Stimulated activated CD4-positive, alpha-beta T cell treated with anti-CD3 and anti-CD28 coated beads, Interleukin-2, amount 100 ng/mL, for 4 hours (primary cell): ENCODE measurements at places on chromosomes 6 and 20.

GRCh38 chr20:24913076-24913628, 35.9 kb upstream of the CST7 start:
- DNase-seq = no peak

DNA sequence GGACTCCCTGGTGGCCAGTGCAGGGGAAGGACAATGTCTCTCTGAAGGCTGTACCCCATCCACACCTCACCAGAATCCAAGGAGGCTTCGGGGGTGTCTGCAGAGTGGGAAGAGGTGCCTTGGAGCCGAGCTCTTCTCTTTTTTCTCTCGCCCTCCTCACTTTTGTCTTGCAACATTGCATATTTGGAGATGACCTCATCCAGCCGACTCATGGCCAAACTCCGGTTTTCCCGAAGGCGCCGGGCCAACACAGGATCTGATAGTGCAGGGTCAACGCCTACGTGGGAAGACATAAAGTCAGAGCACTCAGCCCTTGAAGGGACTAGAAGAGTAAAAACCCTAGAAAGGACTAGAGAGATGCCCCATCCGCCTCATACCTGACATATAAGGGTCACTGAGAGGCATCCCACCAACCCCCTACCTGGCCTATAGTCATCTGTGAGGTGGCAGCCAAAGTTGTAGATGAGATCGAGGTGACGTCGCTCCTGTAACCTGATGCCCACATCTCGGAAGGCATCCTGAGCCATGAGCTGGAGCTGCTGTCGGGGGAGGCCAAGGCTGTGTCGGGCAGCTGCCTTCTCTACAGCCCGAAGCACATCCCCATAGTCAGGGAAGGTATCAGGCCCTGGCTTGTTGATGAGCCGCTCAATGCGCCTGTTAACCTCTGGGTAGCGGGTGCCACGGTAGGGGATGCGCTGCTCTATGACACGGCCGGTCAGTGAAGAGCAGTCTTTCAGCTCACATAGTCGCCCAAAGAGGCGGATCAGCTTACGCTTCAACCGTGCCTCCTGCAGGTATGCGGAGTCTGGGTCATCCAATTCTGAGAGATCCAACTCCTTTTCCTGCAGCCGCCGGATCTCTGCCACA, 3.0 kb upstream of the ZBTB22 start:
- DNase-seq = no peak

GRCh38 chr20:23434521-23435313, 4.8 kb upstream of the CSTL1 start:
- DNase-seq = no peak

GRCh38 chr20:1327827-1328679, 886 bp downstream of the SDCBP2 start:
- DNase-seq = no peak

DNA sequence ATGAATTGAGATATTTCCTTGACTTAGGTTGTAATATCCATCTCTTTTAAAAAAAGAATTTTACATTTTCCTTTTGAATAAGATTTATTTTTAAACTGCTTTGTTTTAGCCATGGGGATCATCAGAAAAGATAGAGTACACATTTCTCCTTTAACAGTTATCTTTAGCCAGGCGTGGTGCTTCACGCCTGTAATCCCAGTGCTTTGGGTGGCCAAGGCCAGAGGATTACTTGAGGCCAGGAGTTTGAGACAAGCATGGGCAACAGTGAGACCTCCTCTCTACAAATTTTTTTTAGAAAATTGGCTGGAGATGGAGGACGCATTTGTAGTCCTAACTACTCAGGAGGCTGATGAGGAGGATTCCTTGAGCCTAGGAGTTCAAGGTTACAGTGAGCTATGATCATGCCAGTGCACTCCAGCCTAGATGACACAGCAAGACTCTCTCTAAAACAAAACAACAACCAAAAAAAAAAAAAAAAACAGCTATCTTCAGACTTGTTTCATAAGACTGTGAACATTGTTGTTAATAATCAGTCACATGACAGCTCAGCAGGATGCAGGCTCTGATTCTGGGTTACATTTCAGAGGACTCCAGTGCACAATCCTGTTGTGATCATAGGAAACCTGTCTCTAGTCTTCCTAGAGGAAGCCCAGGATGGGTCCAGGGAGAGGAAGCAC, 2.0 kb upstream of the SLC17A3 start:
- DNase-seq = no peak

- no peak for DNase-seq
Observed at GRCh38 chr6:53239526-53239925, 90.9 kb upstream of the GCM1 start.

GRCh38 chr20:30595698-30596097, 661.8 kb upstream of the DEFB115 start:
- DNase-seq = no peak

GRCh38 chr6:42942444-42942843, 13.2 kb downstream of the CNPY3 start:
- no peak for DNase-seq

DNA sequence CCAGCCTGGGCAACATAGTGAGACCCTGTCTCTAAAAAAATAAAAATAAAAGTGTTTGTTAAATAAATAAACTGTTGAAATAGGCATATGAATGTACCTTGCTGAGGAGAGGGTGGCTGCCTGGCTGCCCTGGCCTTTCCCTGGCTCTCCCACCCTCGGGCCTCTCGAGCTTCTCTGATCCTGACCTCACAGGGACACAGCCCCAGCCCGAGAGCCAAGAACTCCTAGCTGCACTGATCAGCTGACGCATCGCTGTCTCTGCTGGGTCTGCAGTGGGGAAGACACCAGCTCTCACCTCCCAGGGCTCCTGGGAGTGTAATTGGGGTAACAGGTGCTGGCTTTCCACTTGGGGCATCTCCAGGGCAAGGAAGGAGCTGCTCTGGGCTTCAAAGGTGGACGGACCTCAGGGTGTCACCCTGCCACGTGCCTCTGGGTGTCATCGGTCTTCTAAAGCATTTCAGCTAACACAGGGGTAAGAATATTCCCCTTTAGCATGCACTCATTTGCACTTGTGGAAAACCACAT, 6.9 kb downstream of the TCF15 start:
- DNase-seq = no peak

- DNase-seq = no peak
Observed at GRCh38 chr20:39082622-39083398, 120.7 kb downstream of the DHX35 start.

GRCh38 chr6:35148167-35148741, 7.1 kb upstream of the TCP11 start:
- no peak for DNase-seq

DNA sequence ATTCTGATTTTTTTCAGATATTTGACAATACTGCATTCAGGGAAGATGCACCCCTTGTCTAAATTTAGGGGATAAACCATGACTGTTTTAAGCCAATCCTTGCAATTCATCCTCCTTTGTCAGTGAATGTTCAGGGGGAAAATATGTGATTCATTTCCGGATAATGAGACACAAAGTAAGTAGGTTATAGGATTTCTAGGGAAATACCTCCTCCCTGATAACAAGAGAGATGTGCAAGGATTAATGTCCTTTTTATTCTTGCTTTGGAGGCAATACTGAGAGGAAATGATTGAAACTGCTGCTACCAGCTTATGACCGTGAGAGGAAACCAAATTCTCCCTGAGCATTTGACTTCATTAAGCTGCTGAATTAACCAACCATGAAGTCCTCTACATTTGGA, 161.3 kb upstream of the EYA4 start:
- DNase-seq = no peak

- DNase-seq = no peak
Observed at GRCh38 chr6:80696268-80696667, 589.8 kb downstream of the BCKDHB start.

GRCh38 chr20:57943950-57944349, 234.1 kb upstream of the PMEPA1 start:
- no peak for DNase-seq

DNA sequence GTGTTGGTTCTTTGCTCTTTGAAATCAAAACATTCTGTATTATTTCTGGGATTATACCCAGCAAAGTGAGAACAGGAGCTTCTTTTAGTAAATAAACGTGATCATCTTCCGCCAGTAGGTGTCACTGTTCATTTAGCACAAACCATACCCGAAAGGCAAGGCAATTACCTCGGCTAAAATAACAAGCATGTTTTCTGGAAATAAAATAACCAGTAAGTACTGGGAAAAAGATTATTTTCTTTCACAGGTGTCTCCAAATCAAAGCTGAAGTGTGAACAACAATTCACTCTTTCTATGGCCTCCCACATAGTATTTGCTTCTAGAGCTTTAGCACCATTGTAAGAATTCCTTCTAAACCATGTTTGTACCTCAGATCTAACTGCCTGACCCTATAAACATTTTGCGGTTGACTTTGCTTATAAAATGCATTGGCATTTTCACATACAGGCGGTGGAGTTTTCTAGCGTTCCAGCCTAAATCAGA, 144.6 kb upstream of the AGPAT4 start:
- DNase-seq = no peak

- no peak for DNase-seq
Observed at GRCh38 chr6:34234667-34235306, 1.9 kb upstream of the HMGA1 start.

- no peak for DNase-seq
Observed at GRCh38 chr6:45576648-45577624, 199.2 kb upstream of the SUPT3H start.

DNA sequence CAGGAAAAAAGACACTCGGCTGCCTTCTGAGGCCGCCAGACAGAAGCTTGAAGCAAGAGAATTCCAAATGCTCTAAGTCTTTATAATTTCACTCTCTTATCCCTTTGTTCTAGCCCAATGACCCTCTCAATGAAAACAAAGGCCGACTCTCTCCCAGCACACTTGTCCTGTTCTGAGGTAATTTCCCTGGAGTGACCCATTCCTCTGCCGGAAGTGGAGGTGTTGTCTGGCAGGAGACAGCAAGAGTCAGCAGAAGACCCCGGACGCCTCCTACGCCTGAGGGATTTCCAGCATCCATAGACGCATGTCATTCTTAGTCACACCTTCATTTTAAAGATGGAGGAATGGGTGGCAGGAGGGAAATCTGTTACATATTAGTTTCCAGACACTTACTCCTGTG, 110.3 kb downstream of the SOD2 start:
- DNase-seq = no peak

DNA sequence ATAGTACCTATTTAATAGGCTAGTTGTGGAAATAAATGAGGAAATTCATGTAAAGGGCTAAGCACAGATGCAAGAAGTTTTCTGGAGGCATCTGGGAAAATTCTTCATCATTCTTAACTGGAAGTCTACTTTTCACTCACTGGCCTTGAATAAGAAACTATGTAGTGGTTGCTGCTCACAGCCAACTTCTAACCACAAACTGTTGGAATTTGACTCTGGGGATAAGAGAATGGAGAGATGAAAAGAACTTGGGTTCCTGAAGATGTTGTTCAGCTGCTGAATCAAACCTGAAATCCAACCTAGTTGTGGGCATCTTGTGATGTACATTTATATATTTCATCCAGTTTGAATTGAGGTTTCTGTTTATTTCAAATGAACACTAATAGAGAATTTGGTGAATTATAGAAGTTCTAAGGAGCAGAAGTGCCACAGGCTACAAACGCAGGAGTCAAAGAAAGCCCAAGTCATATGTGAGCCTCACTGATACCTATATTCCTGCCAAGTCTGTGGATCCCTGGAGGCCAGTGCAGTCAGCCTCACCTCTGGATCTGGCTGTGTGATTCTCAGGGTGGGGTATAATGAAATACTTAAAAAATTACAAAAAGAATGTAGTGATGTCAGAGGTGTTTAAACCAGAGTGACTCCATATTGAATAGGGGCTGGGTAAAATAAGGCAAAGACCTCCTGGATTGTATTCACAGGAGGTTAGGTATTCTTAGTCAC, 18.7 kb upstream of the MEI4 start:
- DNase-seq = no peak

GRCh38 chr20:8518878-8519277, 386.8 kb downstream of the PLCB1 start:
- no peak for DNase-seq

- no peak for DNase-seq
Observed at GRCh38 chr20:13930281-13930680, 60.1 kb downstream of the SEL1L2 start.

GRCh38 chr6:37777272-37777834, 42.2 kb upstream of the ZFAND3 start:
- no peak for DNase-seq

DNA sequence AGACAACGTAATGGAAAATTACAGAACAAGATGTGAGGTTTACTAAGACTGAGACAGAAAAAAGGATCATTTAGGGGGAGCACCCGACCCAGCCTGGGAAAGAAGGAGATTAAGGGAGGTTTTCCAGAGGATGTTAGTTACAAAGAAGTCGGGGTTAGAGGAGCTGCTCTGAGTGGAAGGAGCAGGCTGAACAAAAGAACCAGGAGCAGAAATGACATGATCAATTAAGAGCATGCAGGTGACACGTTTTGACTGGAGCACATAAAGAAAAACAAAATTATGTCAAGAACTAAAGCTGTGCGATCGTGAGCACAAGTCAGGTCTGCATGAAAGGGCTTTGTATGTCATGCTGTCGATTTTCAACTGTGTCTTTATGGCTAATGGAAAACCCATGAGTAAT, 417.3 kb upstream of the MARCKS start:
- no peak for DNase-seq

- no peak for DNase-seq
Observed at GRCh38 chr6:163324688-163325389, 89.7 kb upstream of the QKI start.

DNA sequence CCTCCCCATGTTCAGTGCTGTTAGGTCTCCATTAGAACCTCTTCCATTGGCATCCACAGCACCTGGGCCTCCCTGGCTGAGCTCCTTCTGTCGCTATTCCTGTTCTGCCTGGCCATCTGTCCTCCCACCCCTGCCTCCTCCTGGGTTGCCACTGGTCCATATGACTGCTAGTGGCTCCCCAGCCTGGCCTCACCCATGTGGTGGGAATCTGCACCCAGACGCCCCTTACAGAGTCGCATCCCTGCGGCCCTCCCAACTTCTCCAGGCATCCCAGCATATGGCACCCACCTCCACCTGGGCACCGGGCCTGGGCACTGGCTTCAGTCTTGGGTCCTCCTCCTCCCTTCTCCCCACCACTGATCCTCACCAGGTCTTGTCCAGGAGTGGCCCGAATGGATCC, 7.7 kb downstream of the CDC25B start:
- no peak for DNase-seq
